ENCODE measurements at places on chromosomes 6 and 20. TPM values are rescaled to one million over a fixed set of nuclear protein-coding genes. Genes with fewer than 3 reads are reported as not detected.

Gene GPRC6A
- not detected for total RNA-seq

Gene HUS1B
- total RNA-seq = 1.9 TPM

Gene DDO
- total RNA-seq = 0.16 TPM

Gene ID4
- total RNA-seq = 132 TPM

Gene LY6G5C
- total RNA-seq = 3.1 TPM

Gene ADGB
- 0.94 TPM for total RNA-seq

Gene DTNBP1
- total RNA-seq = 5.9 TPM

Gene DCDC2
- 2.0 TPM for total RNA-seq

Gene PHACTR3
- 42.1 TPM for total RNA-seq

Gene CLPSL1
- total RNA-seq = not detected

Gene MCCD1
- total RNA-seq = not detected

DNA sequence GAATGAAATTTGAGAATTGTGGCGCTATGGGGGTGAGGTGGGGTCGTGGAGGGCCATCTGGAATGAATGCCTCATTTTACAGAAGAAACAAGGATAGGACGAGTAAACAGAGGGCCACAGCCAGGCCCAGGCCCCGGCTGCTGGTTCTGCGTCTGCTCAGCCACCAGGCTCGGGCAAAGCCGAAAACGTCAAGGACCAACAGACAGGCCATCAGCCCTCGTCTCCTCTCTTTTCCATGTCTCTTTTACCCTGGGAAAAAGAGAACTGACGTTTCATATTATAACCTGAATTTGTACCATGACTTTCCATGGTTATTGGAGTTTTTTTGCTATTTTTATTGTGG, 212.4 kb upstream of the ARID1B start:
- no peak for DNase-seq

DNA sequence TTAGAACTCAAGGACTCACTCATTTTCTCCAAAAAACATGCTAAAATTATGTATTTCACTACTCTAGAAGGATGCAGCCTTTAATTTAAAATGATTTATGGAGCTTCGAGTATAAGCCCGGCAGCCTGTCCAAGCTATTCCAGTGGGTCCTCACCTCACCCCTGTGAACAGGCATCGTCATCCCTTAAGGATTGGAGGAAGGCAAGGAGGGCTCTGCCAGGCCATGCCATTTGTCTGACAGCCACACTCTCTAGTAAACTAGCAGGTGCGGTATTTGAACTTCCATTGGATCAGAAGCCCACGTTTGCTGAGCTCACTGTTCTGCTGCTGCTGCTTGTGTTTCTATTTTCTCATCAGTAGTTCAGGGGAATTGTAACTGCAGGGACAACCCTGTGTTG, 39.8 kb upstream of the NAA20 start:
- no peak for DNase-seq

DNA sequence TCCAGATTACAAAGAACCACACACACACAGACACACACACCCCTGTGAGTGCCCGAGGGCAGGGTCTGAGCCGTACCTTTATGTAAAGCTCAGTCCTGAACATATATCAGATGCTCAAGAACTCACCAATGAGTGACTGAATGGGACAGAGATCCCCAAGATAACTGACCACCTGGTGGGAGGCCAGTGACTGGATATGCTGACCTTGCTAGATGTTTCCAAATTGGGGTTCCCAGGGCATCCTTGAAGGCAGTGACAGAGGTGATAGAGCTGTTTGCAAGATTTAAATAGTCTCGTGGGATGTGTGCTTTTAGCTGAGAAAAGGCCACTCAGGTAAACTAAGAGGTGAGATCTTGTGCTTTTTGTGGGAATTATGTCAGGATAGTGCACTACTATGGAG, 39.3 kb downstream of the KCNK17 start:
- DNase-seq = no peak

- peak; percentile 31 for DNase-seq
Observed at GRCh38 chr20:11274141-11274594, 600.4 kb upstream of the JAG1 start.

- no peak for DNase-seq
Observed at GRCh38 chr6:81988871-81989270, 236.4 kb upstream of the TENT5A start.

GRCh38 chr6:5518936-5519491, 257.7 kb downstream of the FARS2 start:
- no peak for DNase-seq

GRCh38 chr6:129923530-129924250, 62.6 kb upstream of the TMEM244 start:
- DNase-seq = no peak

GRCh38 chr6:14953836-14954235, 292.0 kb upstream of the JARID2 start:
- no peak for DNase-seq

DNA sequence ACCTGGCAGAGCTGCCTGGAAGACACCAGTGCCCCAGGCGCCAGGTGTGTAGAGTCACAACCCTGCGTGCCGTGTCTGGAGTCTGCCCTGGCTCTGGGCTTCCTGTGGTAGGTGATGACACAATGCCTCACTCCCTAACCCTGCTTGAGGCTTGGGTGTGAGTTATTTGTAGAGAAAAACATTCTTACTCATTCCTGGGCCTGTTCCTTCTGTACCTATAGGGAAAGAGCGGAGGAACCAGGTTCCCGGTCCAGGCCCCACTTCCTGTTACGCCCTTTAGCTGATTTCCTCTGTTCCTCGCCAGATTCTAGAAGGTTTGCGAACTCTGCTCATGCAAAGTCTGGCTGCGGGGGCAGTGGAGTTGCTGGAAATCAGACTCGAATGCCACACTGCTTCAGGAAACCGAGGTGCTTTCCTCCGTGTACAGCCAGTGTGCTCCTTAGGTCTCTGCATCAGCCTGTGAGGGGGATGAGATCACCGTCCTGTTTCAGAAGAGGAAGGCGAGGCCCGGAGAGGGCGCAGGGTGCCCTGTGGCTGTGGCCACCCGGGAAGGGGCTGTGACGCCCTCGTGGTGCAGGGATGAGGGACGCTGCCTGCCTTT, 67.1 kb upstream of the DUSP22 start:
- no peak for DNase-seq

- no peak for DNase-seq
Observed at GRCh38 chr20:41411391-41411847, 44.8 kb upstream of the EMILIN3 start.

- no peak for DNase-seq
Observed at GRCh38 chr6:83199173-83199862, 6.2 kb downstream of the RWDD2A start.

- DNase-seq = no peak
Observed at GRCh38 chr6:80769106-80769505, 662.6 kb downstream of the BCKDHB start.

DNA sequence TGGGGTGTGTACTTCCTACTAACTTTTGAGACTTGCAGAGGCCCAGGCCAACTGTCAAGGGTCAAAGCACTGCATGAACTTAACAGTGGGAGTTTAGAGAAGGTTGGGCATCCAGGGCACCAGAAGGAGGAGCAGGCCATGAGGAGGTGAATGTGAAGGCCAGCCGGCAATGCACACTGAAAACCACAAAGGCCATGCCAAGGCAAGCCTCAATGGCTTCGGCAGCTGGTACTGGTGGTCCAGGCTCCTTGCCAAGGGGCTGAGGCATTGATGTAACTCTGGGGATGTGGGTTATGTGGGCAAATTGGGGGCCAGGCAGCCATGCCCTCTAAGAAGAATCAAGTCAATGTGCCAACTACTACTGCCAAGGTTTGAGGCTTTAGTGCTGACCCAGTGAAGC, 222.4 kb downstream of the UNC5CL start:
- no peak for DNase-seq

DNA sequence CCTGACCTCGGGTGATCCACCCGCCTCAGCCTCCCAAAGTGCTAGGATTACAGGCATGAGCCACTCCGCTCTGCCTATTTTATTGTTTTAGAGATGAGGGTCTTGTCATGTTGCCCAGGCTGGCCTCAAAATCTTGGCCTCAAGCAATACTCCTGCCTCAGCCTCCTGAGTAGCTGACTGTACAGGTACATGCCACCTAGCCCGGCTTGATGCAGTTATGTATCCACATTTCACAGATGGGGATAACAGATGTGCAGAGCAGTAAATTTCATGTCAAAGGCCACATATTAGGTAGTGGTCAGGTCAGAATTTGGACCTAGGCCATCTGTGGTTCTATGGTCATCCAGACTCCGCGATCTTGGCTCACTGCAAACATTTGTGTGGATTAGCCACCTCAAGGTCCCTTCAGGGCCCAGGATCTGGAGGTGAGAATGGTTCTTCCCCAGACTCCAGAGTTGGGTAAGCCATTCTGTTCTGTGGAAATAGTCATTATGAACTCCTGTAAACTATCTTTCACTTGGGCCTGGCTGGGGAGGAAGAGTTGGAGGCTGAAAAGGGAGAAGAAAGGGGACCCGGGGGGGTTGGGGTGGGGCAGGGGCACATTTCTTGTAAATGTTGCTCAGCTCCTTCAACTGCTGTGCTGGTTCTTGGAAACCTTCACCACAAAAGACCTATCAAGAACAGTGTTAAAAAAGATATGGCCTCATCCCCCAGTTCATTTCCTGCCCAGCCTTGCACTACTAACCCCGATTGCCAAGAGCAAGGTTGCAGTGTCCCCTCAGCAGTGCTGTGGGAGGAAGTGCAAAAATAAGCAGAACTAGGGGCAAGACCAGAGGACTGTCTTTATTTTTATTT, 13.0 kb downstream of the PIM1 start:
- no peak for DNase-seq

GRCh38 chr6:247351-247750, 44.9 kb upstream of the DUSP22 start:
- DNase-seq = no peak

GRCh38 chr6:154331750-154332149, 24.9 kb downstream of the IPCEF1 start:
- no peak for DNase-seq

GRCh38 chr6:90088009-90088408, 193.7 kb downstream of the GJA10 start:
- DNase-seq = no peak

DNA sequence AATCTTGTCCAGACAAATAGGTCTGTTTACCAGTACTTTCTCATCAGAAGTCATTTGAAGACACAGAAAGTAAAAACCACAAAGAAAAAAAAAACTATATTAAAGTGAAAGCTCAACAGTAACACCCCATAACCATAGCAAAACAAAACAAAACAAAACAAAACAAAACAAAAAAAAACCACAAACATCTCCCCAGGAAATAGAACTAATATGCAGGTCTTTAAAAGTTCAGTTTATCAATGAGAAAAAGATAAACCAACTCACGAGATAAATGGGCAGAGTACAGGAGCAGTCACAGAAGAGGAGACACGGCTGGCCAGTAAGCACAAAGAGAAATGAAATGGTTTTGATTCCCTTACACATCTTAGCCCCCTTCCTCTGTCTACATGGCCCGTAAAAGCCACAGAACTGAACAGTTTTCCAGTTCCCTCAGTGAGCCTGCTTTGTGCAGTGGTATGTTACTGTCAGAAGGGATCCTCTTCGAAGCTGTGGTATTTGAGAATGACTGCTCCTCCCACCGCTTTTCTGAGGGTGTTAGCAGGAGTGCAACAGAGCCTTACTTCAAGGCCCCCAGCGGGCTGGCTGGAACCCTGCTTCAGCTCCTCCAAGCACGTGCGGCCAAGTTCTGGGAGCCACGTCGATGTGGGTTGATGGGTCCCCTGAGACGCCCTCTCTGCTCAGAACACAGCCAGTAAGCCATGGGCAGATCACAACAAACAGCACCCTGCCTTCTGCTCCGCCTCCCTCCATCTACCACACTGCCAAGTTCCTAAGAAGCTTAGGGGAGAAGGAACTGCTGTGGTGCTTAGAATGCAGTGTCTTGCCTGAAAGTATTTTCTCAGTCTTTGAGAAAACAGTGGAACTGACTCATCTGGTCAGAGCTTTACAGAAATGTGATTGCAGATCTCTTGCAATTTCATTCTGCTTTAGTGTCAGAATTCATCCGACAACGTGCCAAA, 14.0 kb downstream of the UST start:
- peak; percentile 52 for DNase-seq

GRCh38 chr20:10060226-10060625, 25.4 kb downstream of the ANKEF1 start:
- DNase-seq = no peak

- DNase-seq = no peak
Observed at GRCh38 chr6:92433911-92434310, 985.4 kb downstream of the EPHA7 start.

- DNase-seq = no peak
Observed at GRCh38 chr6:137402143-137402680, 92.0 kb downstream of the OLIG3 start.

DNA sequence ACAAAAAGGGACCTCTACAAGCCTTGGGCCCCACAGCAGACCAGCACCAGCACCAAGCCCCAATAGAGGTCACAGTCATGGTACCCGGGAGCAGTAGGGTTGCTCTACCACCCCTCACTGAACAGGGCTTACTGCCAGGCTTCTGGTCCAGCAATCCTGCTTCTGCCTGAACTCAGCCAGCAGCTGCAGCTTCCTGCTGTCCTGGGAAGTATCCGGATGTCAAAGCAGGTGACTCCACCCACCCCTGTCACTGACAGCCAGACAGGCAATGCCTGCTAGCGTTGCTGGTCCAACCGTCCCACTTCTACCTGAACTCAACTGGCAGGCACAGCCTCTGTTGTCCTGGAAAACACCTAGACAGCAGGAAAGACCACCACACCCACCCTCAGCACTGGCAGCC, 47.0 kb upstream of the PCSK2 start:
- DNase-seq = no peak

GRCh38 chr6:138546733-138547185, 47.5 kb upstream of the NHSL1 start:
- DNase-seq = no peak

- DNase-seq = no peak
Observed at GRCh38 chr6:3328145-3328544, 69.4 kb downstream of the PSMG4 start.

GRCh38 chr6:76472858-76473257, 400.4 kb upstream of the IMPG1 start:
- no peak for DNase-seq

GRCh38 chr6:107665382-107665781, 158.7 kb downstream of the SCML4 start:
- DNase-seq = no peak

GRCh38 chr6:165877192-165877591, 214.2 kb upstream of the PDE10A start:
- DNase-seq = no peak

DNA sequence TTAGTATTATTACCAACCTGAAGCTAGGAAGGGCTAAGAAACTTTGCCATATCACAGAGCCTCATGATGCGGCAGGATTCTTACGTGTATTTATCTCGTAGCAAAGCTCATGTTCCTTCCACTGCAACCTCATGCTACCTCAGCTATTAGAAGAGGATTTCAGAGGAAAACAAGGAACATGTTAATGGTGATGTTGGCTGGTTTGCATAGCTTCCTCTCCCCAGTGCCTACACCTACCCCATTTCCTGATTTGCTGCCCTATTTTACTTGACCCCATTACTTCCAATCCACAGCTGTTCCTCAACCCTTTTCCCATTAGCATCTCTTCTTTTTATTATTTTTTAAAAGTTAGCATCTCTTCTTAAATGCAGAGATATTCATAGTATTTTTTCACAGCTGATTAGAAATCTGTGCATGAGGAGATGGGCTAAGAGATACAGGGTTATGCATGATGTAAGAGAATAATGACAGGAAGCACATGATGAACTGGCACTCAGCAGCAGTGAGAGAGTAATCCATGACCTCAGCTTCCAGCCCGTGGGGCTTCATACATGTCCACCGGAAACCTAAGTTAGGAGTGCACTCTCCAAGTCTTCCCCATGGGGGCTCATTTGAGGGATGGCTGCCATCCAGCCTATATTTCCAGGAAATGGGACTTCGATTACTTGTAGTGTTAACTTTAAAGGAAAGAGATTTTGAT, 106.1 kb upstream of the ASF1A start:
- DNase-seq = no peak

- no peak for DNase-seq
Observed at GRCh38 chr6:105991561-105992314, 94.4 kb upstream of the PRDM1 start.

Data from occipital lobe (tissue), 3 donors.